ENCODE measurements at places on chromosomes 3 and 15. TPM values are rescaled to one million over a fixed set of nuclear protein-coding genes. Genes with fewer than 3 reads are reported as not detected.

Gene MELTF
- total RNA-seq = 2.3 TPM

Gene MNS1
- total RNA-seq = 0.58 TPM

- peak; percentile 89 for DNase-seq
Measured at GRCh38 chr15:84633311-84634227, 20.5 kb downstream of the WDR73 start.

Gene CFAP91
- total RNA-seq = 3.7 TPM

Gene STRA6
- total RNA-seq = not detected

DNA sequence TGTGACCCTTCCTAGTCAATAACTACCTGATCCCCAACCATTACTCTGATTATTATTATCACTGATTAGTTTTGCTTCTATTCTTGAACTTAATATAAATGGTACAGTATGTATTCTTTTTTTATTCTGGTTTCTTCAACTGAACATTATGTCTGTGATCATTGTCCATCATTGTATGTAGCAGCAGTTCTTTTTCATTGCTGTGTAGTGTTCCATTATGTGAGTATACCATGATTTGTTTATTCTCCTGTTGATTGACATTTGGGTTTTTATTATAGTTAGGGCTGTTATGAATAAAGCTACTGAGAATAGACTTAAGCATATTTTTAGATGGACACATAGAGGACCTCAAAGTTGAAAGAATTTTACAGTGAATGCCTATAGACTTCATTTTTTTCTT is 2.7 kb downstream of the KIF15 start:
- no peak for DNase-seq

DNA sequence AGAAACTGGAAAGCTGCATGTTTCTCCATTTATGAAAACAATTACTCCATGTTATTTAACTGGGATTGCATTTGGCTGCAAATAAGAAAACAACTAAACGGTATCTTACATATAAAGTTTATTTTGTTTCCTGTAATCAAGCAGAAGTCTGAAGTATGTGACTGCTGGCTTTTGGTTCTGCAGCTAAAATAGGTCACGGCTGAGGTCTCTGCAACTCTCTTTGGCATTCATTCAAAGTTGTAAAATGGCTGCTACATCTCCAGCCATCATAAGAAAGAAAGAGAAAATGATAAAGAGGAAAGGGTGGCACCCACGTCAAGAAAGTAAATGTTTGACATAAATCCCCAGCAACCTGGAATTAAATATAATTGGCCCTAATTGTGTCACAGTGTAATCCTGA is 406.1 kb downstream of the TBC1D5 start:
- DNase-seq = no peak

DNA sequence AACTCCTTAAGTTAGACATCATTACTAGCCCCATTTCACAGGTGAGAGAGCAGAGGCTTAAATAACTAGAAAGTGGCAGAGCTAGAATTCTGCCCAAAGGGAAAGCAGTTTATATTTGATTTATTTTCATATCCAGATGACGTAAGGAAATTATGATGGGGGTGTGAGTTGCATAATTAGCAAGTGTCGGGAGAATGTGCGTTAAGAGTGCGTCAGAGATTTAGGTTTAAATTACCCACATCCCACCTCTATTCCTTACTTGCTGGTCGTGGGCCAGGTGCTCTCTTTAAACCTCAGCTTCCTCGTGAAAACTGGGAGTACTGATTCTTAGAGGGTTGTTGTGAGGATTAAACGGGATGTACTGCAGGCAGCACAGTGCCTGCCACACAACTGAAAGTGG is 32.3 kb downstream of the FSTL1 start:
- DNase-seq = no peak

DNA sequence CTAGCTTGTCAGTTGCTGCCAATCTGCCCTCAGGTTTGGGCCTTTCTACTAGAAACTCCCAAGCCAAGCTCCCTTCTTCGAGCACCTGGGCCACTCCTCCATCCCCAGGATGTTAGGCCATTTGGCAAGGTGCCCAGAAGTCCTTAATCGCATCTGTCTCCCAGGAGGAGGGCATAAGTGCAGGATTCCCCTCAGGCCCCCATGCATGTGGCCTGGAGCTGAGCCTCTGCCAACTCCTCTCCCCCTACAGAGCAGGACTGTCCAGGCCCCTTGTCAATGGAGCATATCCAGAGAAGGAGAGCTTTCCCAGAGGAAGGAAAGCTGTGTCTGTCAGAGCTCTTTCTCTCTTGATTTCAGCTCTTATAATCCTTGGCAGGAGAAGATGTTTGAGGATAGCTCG is 182.6 kb upstream of the ROPN1 start:
- DNase-seq = no peak

DNA sequence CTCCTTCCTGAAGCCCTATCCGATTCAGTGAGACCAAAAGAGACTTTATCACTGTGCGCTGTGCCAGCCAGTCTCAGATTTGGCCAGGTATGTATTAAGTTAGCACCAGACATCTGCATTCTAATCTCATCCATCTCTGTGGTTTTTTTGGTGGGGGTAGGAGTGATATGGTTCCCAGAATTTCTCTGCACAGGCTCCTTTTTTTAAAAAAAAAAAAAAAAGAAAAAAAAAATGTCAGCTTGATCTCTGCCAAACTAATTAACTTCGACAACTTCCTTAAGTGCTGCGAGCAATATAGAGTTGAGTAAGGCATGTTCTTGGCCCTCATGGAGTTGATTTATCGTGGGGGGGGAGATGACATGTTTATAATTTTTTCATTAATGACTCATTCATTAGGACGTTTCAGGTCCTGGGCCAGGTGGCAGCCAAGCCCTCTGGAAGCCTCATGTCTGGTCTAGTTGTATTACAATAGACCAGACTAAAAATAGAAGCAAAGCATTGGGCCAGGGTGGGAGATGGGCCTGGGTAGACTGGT is 12.9 kb downstream of the SLCO3A1 start:
- DNase-seq = no peak

- DNase-seq = no peak
Measured at GRCh38 chr15:71079208-71080044, 35.8 kb upstream of the THSD4 start.

Gene NR2E3
- 0.26 TPM for total RNA-seq

Gene FAM174B
- total RNA-seq = 62.9 TPM

DNA sequence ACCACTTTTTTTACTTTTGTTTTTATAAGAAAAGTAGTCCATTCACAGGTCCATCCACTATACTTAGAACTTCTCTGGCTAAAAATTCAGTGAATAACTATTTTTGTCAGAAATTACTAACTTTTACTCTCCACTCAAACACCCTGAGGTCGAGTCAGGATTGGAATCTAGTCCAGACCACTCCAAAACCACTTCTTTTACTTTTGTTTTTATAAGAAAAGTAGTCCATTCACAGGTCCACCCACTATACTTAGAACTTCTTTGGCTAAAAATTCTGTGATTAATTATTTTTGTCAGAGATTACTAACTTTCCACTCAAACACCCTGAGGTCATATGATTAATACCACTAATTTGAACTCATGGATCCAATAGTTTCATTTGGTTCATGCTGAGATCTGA is 239.4 kb downstream of the RORA start:
- DNase-seq = no peak

GRCh38 chr15:89494941-89495637 is 1.3 kb downstream of the RHCG start:
- DNase-seq = no peak

Gene KNG1
- 0.14 TPM for total RNA-seq

- DNase-seq = no peak
Measured at GRCh38 chr3:128287216-128287615, 133.9 kb downstream of the EEFSEC start.

Gene FBXL22
- total RNA-seq = 0.98 TPM

Gene NAA50
- 90.0 TPM for total RNA-seq

- DNase-seq = no peak
Measured at GRCh38 chr3:178003756-178004155, 532.5 kb upstream of the KCNMB2 start.

Gene CCDC33
- total RNA-seq = not detected

- no peak for DNase-seq
Measured at GRCh38 chr3:100009276-100010086, 104.8 kb downstream of the FILIP1L start.

DNA sequence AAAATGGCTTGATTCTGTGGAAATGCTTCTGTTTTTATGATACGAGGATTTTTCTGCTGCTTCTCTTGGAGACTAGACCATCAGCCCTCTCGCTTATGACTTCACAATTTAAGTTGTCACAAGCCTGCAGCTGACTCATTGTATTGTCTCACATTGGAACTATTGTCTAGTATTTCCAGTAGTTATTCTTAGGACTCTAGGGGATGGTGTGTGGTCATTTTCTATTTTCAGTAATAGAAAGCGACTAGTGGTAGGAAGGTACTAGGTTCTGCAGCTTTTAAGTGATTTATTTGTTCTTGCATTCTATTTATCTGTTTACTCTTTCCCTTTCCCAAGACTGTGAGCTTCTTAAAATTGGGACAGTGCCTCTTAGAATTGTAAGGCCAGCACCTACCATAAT is 66.3 kb upstream of the CRTC3 start:
- no peak for DNase-seq

DNA sequence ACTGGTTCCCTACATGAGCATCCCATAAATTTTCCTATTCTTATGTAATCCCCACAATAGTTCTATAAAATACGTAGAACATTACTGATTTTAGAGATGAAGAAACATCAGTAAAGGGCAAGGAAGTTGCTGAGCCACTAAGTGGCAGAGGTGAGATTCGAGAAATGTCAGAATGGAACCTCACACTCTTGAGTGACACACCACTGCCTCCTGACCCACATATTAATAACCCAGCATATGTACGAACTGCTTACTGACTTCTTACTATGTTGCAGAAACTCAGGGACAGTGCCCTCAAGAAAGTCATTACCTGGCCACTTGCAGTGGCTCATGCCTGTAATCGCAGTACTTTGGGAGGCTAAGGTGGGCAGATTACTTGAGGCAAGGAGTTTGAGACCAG is 1022.4 kb downstream of the FHIT start:
- no peak for DNase-seq

Gene TMC3
- total RNA-seq = not detected

DNA sequence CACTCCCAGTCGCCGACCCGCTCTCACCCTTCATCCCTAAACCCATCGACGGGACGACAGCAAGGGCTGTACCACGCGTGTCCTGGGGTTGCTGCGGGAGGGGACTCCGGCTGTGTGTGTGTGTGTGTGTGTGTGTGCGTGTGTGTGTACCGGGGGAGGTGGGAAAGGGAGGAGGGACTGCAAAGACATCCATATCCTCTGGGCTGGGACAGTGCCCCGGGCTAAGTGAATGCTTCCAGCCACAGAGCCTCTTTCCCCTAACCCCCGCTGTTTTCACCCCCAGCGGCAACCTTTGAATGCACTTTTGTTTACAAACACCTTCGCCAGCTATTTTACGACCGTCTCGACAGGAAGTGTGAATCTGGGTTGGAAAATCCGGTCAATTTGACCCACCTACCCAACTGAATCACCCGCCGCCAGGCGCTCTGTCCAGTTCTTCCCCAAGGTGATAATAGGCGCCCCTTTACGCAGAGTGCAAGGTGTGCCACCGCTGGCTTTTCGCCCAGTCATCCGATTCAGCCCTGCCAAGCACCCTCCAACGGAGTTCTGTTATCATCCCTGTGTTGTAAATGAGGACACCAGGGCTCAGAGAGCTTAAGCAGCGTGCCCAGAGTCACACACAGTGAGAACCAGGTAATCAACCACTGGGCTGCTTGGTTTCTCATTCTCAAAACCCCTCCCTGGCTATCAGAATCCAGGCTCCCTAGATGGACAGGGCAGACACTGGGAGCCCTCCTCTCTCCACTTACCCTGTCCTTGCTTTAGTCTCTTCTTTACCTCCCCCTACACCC is 739 bp upstream of the AMOTL2 start:
- DNase-seq = peak; percentile 79

DNA sequence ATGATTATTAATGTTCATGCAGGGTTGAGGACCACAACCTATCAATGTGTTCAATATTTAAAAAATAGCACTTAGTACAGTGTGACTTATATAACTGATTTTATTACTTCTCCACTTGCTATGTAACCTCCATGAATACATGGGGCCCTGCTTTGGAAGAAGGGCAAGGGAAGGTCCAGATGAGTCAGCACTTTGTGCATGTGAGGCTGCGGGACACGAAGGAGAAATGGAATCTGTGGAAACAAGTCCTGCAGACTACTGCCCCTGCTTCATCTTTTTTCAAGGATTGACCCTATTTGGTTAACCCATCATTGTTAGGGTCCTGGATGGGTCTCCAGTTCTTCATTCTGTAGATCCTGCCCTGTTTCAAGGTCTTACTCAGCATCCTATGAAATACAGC is 1.6 kb downstream of the NXPE3 start:
- DNase-seq = no peak

GRCh38 chr3:65878831-65879230 is 159.9 kb downstream of the MAGI1 start:
- no peak for DNase-seq

Gene ROPN1B
- not detected for total RNA-seq

Gene TMOD2
- 16.1 TPM for total RNA-seq

GRCh38 chr3:184323696-184324095 is 9.3 kb downstream of the EIF4G1 start:
- DNase-seq = no peak

Gene DET1
- total RNA-seq = 5.4 TPM

Gene C3orf85
- not detected for total RNA-seq

DNA sequence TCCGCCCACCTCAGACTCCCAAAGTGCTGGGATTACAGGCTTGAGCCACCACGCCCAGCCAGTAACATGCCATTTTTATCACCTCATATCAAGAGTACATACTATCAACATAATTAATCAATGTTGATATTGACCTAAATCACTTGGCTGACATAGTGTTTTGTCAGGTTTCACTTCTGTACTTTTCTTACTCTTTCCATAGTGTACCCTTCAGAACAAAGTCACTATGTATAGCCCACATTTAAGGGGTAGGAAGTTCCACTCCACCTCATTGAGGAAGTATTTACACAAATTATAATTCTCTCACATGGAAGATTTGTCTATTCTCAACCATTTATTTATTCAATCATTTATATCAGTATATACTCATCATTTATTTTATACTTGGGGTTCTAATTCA is 145.2 kb downstream of the STAG1 start:
- DNase-seq = no peak

- no peak for DNase-seq
Measured at GRCh38 chr3:152349392-152349791, 80.7 kb downstream of the MBNL1 start.

- DNase-seq = no peak
Measured at GRCh38 chr3:50562861-50563260, 4.7 kb downstream of the C3orf18 start.

Gene PLA1A
- 37.6 TPM for total RNA-seq

DNA sequence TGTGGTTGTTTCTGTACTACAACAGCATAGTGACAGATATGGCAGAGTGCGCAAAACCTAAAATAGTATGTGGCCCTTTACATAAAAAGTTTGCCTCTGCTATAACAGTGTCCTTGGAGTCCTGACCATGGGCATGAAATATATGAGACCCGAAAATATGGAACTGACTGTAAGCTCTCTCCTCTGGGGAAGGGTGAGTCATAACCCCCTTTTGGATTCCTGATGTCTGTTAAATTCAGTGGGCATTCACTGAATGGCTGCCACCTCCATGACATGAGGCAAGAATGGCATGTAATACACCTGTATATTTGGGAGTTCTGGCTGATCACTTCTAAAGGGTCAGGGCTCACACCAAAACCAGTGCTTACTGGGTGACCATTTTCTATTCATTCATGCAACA is 6.1 kb downstream of the TBC1D2B start:
- no peak for DNase-seq
